ENCODE measurements at places on chromosomes 16 and 17. TPM values are rescaled to one million over a fixed set of nuclear protein-coding genes. Genes with fewer than 3 reads are reported as not detected.

GRCh38 chr16:1428511-1428910 is 2.4 kb upstream of the PERCC1 start:
- no peak for DNase-seq

GRCh38 chr16:24855678-24856077 is 9.9 kb downstream of the SLC5A11 start:
- no peak for DNase-seq

- no peak for DNase-seq
Measured at GRCh38 chr17:49547566-49547965, 28.1 kb upstream of the NXPH3 start.

Gene KRTAP3-1
- total RNA-seq, result not detected

All from renal cortical epithelial cell (primary cell).